Effector CD8-positive, alpha-beta T cell (primary cell): ENCODE measurements at places on chromosomes 1 and 21.

DNA sequence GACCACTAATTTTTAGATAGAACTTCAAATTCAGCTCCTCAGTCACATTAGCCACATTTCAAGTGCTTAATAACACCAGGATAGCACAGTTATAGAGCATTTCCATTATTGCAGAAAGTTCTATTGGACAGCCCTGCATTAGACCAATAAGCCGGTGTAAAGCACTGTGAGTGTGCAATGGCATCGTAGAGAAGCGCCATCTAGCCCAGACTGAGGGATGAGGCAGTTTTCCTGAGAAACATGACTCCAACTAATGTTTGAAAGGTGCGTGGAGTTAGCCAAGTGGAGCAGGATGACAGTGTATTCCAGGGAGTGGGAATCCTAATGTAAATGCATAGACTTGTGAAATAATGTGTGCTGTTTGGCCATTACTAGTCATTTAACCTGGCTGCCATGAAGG, 7.7 kb downstream of the RPE65 start:
- no peak for DNase-seq

DNA sequence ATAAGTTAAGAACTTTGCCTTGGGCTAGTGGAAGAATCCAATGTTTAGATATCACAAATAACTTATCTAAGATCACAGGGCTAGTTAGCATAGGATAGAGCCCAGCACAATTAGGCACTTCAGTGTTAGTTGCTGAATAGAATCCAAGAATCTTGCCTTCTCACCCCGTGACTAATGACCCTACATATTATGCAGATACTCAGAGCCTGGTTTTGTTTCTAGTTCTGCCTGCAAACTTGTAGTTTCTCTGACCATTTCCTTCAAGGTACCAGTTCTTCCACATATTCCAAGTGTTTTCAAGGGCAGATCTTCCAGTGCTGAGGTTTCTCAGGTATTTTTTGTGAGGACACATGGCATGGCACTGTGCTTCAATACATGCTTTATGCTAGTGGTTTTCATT, 239.3 kb downstream of the KCNK2 start:
- DNase-seq: no peak

DNA sequence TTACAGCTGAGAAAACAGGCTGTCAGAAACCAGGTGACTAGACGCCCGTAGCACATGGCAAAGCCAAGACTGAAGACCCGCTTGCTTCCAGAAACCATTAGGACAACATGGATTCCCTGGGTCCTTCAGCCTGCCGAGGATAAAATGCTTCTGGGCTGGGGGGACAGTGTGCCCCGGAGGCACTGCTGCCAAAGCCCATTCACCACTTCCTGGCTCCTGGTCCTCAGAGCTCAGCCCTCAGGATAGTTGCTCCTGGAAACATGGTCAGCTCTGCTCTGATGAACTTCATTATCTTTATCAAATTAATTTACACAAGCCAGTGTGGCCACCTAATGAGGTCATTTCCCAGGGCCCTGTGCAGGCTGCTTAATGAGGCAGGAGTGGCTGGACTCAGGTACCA, 41.1 kb upstream of the ACTL8 start:
- no peak for DNase-seq

DNA sequence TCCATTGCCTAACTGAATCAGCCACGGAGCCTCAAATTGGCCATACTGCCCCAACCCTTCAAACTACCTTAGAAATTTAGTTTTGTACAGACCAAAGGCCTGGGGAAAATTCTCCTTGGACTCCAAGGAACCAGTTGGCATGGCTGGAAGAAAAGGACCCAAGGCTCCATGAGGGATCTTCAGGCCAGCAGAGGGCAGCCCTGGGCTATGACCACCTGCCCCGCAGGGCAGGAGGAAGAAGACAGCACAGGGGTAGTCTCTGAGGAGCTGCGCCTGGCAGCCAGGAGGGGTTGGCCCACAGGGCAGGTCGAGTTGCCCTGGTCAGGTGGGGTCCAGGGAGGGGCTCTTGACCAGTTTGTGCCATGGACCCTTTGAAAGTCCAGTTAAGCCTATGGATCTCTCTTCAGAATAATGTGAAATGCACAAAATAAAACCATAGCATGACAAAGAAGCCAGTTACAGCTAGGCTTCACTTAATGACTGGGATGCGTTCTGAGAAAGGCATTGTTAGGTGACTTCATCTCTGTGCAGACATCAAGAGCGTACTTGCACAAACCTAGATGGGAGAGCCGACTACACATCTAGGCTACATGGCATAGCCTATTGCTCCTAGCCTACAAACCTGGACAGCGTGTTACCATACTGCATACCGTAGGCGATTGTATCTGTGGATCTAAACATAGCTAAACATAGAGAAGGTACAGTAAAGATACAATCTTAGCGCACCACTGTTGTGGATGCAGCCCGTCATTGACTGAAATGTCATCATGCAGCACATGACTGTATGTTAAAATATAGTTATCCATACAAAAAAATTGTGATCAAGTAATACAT, 26.1 kb downstream of the CACNA1S start:
- no peak for DNase-seq

GRCh38 chr1:100463791-100464424, 74.0 kb upstream of the GPR88 start:
- DNase-seq: peak; percentile 8

- no peak for DNase-seq
Measured at GRCh38 chr1:53130878-53131589, 11.4 kb downstream of the SLC1A7 start.

GRCh38 chr1:185478877-185479276, 161.8 kb upstream of the IVNS1ABP start:
- no peak for DNase-seq
